NCI-H187 treated with DMSO at 0.1 percent for 48 hours (cell line): ENCODE measurements at places on chromosomes 2 and 18.

- DNase-seq: no peak
Observed at GRCh38 chr2:219469186-219469724, 29.4 kb upstream of the GMPPA start.

DNA sequence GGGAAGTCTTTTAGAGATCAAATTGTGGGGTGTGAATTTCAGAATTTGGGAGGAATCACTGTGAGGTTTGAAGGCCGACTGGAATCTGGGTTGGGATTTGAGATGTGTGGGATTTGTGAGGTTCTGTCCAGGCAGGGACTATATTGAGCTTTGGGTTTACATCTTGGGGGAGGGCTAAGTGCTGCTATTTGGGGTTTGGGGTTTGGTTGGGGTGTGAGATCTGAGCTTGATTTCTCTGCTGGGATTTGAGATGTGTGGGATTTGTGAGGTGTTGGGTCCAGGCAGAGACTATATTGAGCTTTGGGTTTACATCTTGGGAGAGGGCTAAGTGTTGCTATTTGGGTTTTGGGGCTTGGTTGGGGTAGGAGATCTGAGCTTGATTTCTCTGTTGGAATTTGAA lies 864 bp downstream of the GMPPA start:
- DNase-seq: no peak

DNA sequence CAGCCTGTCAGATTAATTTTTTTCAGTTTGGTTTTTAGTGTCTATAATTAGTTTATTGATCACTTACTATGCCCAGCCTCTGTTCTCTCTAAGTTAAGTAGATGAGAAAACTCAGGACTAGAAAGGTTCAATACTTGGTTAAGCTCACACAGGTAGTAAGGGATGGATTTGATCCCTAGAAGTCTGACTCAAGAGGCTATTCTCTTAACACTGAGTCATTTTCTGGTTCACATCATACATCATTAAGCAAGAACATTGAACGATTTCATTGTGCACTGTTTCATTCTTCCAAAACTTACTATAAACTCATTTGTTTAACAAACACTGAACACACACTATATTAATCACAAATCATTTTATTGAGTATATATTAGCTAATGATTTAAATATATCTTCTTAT lies 54.1 kb upstream of the SLC38A11 start:
- DNase-seq: no peak

DNA sequence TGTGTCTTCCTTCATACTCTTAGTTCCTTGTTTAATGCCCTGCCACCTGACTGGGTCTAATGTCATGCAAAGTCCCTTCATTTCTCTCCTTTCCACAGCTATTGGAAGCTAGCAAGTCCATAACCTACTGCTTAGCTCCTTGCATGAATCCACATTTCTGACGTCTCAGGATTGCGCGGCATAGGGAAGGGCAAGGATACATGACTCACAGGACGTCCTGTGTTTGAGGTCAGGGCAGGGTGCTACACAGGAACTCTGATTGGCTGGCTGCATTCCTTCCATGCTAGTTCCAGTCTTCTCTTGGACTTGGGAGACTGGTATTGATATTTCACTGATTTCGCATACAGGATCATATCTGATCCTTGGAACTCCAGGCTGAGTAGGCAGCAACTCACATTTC lies 137.9 kb downstream of the CDH2 start:
- no peak for DNase-seq

GRCh38 chr2:149420053-149420963 lies 89.9 kb downstream of the LYPD6 start:
- DNase-seq: peak; percentile 17

- no peak for DNase-seq
Observed at GRCh38 chr2:69104261-69104660, 91.3 kb downstream of the ANTXR1 start.

- DNase-seq: no peak
Observed at GRCh38 chr18:56083523-56084287, 495.7 kb upstream of the TCF4 start.

GRCh38 chr2:205372141-205372540 lies 310.2 kb upstream of the NRP2 start:
- DNase-seq: no peak
